ENCODE measurements at places on chromosomes 5 and 9.

DNA sequence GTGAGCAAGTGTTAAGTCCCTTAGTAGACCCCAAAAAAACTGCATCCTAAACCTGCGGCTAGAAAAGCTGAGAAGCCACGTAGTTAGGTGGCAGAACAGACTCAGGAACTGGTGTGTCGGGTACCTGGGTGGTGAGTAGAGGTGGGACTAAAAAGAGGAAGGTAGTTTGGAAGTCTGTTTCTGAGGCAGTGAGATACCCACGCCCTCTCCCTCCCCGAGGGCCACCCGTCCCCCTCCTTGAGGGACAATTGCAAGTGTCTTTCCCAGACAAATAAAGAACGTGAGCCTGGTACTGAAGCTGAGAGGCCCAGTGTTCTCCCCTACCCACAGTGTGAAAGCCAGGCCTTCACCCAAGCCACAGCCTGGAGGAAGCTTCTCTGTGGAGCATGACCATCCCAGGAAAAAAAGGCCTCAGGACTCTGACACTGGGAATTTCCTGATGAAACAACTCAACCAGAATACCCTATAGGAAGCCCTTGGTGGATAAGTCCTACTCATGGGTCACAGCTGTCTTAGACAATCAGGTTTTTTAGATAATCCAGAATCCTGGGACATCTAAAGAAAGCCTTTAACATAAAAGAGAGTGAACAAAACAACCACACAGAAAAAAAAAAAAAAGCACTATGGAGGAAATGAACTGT is 7.0 kb upstream of the CD74 start:
- DNase-seq, result no peak

DNA sequence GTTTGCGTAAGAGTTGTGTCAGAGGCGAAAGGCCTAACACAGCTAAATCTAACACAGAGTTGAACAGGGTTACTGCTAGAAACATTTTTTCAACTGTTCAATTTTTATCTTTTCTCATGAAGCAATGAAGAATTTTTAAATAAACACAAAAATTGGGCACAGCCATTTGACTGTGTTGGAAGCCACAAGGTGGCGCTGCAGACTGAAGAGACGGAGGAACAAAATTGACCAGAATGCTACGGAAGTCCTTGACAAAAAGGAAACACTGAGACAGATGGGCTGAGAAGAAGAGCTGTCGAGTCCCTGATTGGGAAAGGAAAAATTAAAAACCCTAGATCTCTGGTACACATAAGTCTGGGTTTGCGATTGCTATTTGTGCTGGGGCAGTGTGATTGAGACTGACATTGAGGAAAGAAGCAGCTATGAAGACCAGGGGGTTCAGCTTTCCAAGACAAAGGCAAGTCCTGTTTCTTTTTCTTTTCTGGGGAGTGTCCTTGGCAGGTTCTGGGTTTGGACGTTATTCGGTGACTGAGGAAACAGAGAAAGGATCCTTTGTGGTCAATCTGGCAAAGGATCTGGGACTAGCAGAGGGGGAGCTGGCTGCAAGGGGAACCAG is at the start of gene PCDHB9:
Gene PCDHB9, plus strand, starts transcription at position 265 of the 616 bp plus-strand sequence. Its CDS starts 158 bp downstream, at position 423.
- DNase-seq, result peak; percentile 8

- no peak for DNase-seq
These were observed 63.0 kb downstream of the C5orf15 start for GRCh38 chr5:133905424-133905823.

DNA sequence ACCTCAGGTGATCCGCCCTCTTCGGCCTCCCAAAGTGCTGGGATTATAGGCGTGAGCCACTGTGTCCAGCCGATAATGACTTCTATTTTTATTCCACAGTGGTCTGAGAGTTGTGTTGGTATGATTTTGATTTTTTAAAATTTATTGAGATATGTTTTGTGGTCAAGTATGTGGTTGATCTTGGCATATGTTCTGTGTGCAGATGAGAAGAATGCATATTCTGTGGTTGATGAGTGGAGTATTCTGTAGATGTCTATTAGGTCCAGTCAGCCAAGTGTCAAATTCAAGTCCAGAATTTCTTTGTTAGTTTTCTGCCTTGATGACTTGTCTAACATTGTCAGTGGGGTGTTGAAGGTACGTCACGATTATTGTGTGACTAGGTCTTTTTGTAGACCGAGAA is 338.2 kb upstream of the TARS1 start:
- peak; percentile 50 for DNase-seq

- peak; percentile 24 for DNase-seq
These were observed 6.9 kb downstream of the PCDHGA12 start for GRCh38 chr5:141437221-141437620.

DNA sequence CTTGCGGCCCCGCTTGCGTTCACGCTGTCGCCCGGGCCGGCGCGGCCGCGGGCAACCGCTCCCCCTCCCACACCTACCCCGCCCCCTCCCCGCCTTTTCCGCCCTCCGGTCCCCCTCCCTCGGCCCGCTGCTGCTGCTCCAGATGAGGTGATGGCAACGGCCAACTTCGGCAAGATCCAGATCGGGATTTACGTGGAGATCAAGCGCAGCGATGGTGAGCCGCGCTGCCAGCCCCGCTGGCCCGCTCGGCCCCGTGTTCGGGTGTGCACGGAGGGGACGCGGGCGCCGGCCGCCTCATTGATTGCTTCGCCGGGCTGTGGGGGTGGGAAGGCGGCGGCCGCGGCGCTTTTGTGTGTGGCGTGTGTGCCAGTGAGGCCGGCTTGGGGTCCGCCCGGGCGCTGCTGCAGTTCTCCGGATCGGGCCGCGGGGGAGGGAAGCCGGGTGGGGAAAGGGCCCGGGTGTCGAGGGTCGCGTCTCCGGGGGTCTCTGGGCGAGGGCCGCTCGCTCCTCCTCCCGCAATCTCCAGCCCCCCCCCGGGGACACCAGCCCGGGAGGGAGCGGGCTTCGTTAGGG is 403 bp downstream of the KIF2A start:
- no peak for DNase-seq

DNA sequence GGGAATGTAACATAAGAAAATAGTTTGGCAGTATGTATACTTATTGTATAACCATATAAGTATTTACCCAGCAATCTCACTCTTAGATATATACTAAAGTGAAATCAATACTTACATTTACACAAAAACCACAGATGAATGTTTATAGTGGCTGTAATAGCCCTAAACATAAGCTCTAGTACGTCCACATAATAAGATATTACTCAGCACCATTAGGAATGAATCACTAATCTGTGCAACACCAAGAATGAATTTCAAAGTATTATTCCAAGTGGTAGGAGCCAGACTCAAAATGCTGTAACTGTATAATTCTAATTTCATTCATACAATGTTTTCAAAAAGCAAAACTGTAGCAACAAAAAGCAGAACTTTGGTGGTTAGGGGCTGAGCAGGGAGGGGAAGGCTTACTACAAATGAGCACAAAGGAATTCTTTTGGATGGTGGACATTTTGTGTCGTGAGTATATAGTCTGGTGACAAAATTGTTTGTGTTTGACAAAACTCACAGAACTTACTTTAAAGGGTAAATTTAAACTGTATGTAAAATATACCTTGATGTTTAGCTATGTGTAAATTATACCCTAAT is 11.9 kb upstream of the C5orf46 start:
- peak; percentile 60 for DNase-seq

DNA sequence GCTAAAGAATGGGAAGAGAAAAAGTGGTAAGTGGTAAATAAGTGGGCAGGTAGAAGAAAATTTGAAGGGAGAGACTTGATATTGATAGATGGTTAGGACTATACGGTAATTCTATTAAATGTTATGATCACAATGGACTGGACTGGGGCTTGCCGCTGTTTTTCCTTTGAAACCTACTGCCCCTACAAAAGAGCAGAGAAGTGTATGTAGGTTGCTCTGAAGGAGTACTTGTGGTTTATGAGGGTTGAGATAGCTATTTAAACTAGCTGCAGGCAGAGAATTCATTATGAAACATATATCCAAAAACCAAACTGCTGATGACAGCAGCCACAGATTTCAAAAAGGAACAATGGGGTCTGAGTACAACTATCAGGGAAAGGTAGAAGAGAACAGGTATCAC is 16.8 kb upstream of the HK3 start:
- DNase-seq, result no peak

DNA sequence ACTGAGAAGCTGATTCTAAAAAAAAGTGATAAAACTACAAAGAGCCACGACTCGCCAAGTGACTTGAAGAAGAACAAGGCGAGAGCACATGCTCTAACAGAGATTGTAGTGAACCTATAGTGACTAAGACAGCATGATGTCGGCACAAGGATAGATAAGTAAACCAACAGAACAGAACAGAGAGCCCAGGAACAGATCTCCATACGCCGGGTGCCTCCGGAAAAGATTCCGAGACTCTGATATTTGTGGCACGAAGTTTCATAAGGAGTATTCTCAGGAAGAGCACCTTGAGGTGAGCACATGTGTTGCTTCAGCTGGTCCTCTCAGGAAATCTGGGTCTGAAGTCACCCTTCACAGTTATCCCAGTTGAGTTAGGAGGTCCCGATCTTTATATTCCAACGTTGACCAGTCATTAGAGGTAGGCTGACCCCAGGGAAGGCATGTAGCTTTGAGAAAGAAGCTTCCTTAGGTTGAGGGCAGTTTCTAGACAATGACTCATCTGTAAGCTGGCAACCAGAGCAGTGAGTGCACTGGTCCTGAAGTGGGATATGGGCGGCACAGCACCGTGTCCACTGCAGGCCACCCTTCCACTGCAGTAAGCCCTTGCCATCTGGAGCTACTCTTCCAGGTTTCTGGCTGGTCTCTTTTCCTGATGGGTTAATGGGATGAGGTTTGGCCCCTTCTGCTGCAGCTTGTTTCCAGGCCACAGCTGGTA is 13.6 kb upstream of the CLK4 start:
- DNase-seq, result no peak

- DNase-seq, result no peak
These were observed 60.3 kb downstream of the ZNF354C start for GRCh38 chr5:179120421-179120861.

GRCh38 chr9:80467632-80468031 is 895.9 kb downstream of the TLE4 start:
- DNase-seq, result peak; percentile 13

- DNase-seq, result no peak
These were observed 613.2 kb downstream of the TLE1 start for GRCh38 chr9:81076131-81076530.

DNA sequence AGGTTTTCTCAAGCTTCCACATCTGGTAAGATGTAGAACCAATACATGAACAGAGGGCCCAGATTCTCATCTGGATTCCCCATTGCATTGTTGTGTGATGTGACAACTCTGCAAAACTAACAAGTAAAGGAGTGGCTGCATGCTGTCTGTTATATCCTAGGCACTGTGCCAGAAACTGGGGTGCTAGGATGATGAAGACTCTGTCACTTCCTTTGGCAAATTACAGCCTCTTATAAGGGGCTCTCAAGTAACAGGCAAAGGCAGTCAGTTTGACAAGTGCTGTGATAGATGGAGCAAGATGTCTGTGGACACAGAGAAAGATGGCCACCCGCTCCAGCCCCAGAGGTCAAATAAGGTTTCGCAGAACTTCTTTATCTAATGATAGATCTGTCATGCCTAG is 115.7 kb downstream of the PAPPA start:
- peak; percentile 63 for DNase-seq

GRCh38 chr5:44568519-44568918 is 179.3 kb upstream of the FGF10 start:
- DNase-seq, result no peak

- DNase-seq, result no peak
These were observed 77.4 kb downstream of the CFAP77 start for GRCh38 chr9:132487351-132487791.

DNA sequence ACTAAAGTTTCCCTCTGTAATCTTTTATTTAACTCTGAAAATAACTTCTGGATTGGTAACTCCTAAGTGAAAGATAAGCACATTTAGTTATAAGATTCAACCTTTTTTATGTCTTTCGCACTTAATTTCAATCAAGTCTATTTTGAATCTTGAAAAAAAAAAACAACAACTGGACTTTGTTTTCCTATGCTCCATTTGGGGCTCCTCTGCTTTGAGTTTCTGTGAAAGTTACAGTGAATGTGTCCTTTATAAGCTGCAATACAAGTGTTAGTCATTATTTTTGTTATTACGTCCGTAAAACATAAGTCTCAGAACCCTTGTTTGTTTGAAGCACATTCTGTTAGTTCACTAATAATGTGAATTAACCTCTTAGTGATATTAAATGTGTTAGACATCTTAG is 276.8 kb downstream of the ADAMTS6 start:
- no peak for DNase-seq

- no peak for DNase-seq
These were observed 18.5 kb downstream of the FBXW2 start for GRCh38 chr9:120774719-120775118.

DNA sequence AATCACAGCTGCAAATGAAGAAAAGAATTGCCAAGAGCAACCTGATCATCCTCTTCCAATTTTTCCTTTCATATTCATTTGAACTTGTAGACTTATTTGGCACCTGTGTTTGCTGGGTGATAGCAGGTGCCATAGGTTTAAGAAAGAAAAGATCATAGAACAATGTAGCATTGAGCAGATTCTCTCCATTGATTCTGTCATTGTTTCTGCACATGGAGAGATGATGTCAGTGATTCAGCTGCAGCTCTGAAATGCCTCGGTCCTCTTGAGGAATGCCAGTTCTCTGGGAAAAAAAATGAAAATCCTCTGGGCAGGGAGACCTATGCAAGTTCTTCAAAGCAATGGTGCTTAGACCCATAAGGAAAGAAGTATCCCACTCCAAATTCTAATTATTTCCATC is 418.1 kb upstream of the KLF4 start:
- DNase-seq, result no peak

DNA sequence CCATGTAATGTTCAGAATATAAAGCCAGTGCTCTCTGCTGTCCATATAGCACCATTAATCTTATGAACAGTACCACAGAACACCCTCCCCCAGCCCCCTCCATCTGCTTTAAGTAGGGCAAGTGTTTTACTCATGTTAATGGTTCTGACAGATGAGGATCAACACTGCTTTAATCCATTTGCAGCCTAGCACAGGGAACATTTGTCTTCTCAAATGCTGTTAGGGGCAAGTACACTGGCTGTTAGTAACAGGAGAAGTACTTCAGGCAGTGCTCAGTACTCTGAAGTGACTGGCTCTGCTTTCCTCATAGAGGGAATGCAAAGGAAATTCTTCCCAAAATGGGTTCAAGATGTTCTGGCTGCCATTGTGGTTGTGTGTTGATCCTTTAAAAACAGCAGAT is 202.6 kb downstream of the DCP2 start:
- no peak for DNase-seq

GRCh38 chr5:32462618-32463017 is 18.1 kb upstream of the ZFR start:
- peak; percentile 58 for DNase-seq

DNA sequence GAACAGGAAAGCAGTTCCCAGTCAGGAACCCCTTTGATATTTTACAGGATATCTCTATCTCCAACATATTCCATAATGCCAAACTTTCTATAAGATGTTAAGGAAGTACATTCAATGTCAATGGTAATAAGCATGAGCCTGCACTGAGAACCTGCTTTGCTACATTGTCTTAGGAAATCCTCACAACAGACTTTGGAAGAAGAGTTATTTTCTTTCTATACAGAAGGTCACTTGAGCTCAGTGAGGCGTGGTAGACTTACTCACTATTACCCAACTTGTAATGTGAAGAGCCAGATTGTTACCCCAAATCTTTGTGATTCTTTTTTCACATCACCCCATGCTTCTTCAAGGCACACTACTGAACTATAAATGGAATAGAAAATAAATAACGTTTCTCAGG is 435.9 kb downstream of the DNAH5 start:
- DNase-seq, result no peak

- DNase-seq, result no peak
These were observed 168.9 kb downstream of the ERCC6L2 start for GRCh38 chr9:96044401-96044800.

GRCh38 chr9:109689701-109690100 is 90.3 kb upstream of the PALM2AKAP2 start:
- no peak for DNase-seq

- DNase-seq, result no peak
These were observed 853 bp downstream of the DCP2 start for GRCh38 chr5:112977440-112977861.

GRCh38 chr9:98182889-98183599 is 9.4 kb downstream of the CORO2A start:
- DNase-seq, result no peak
